ENCODE measurements at places on chromosomes 13 and 19. TPM values are rescaled to one million over a fixed set of nuclear protein-coding genes. Genes with fewer than 3 reads are reported as not detected.

Gene SOX1
- total RNA-seq, result not detected

Gene CRB3
- 0.16 TPM for total RNA-seq

Gene CCDC169
- total RNA-seq, result 4.8 TPM

Gene C19orf73
- total RNA-seq, result 0.77 TPM

Gene SSBP4
- 31.8 TPM for total RNA-seq

Gene NLRP7
- total RNA-seq, result not detected

All from bronchial smooth muscle cell (primary cell).